Psoas muscle (tissue), 8 donors: ENCODE measurements at places on chromosomes 12 and 14. TPM values are rescaled to one million over a fixed set of nuclear protein-coding genes. Genes with fewer than 3 reads are reported as not detected.

The JPH4 gene
- total RNA-seq = 0.62 TPM

The KRT2 gene
- total RNA-seq = not detected

- DNase-seq = peak; percentile 52
These were observed 1.9 kb downstream of the TGFB3 start for GRCh38 chr14:75979648-75980565.

- DNase-seq = no peak
These were observed 4.3 kb upstream of the OTX2 start for GRCh38 chr14:56814519-56814959.

The STXBP6 gene
- total RNA-seq = 2.6 TPM

DNA sequence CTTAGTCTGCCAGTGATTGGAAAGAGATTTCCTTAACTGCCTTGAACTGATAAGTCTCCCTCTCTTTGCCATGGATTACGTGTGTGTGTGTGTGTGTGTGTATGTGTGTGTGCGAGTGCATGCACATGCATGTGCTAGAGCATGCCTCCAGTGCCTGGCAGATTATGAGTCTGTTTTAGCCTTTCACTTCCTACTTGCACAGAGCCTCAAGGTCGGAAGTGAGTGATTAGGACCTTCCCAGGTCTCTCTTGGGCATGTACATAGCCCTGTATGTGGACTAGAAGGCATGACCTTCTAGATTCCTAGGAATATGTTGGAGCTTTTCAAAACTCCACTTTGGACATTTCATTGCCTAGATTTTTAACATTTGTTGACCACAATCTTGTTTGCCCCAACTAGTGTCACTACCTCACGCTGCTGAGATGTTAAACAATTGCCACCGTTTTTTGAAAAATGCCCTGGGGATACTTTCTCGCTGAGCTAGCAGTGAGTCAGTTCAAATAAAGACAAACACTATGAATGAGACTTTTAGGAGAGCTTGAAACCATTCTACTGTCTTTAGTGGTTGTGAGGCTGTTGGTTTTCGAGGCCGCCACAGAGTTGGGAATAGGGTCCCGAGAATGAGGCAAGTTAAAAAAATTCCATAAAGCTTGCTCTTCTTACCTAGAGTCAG is 28.2 kb downstream of the KIAA0586 start:
- DNase-seq = no peak

DNA sequence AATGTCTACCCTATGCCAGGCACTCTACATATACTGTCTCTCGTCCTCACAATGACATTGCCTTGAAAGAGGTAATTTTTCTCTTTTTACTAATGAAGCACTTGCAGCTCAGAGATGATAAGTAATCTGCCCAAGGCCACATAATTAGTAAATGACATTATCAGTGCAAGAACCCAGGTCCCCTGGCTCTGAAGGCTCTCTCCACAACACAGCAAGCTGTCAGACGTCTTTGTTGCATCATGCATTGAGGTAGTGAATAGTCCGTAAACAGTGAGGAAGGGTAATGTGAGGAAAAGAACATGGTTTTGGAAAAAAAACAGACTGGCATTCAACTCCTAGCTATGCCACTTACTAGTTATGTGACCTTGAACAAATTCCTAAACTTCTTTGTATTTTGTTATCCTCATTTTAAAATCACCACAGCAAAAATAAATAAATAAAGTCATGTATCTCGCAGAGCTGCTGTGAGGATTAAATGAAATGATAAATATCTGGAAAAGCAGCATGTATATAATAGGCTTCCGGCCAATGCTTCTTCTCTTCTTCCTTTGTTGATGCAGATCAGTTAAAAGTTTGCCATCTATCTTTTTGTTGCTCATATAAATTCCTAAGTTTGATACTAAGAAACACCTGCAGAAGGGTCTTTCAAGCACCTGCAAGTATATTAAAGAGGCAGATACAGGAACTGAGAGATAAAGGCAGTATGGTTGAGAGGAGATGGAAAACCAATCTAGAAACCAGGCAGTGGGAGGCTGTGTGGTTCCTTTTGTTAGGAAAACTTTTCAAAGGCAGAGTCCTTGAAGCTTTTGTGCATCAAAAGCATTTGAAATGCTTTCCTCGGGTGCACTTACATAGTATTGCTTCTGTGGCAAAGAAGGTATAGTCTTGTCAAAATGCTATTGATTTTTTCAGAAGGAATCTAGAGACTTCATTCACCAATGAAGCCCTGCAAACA is 82.8 kb downstream of the BTG1 start:
- no peak for DNase-seq

DNA sequence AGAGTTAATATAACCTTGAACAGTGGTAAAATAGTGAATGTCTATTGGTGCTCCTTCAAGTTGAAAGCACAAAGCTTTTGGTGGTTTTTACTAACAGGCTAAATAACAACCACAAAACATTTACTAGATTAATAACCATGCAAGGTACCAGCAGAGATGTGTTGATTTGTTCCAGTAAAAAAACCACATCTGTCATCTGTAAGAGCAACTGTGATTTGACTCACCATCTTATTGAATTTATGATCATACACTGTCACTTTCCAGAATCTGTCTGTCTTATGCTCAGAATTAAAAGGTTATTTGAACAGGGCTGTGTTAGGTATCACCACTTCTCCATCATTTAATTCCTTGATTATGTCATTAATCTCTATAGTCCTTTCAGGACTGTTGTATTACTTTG is 107.0 kb upstream of the PTHLH start:
- no peak for DNase-seq

DNA sequence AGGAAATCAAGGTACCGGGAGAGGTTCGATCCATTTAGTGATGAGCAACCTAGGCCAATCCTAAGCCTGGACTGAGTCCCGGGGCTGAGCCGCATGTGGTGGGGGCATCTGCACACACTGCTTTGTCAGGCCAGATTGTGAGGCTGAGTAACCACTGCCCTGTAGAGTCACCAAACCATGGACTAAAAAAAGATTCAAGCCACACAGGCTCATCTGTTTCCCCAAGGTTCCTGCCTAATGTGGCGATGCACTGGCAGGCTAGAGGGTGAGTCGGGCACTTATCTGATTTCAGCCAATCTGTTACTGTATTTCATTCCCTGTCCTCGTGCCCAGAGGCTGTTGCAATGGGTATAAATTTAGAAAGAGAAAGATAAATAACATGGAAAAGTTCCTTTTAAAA is 140.8 kb downstream of the TTC7B start:
- peak; percentile 63 for DNase-seq

- no peak for DNase-seq
These were observed 76.0 kb upstream of the CCDC60 start for GRCh38 chr12:119258556-119258955.

- DNase-seq = peak; percentile 71
These were observed 27.0 kb upstream of the ESRRB start for GRCh38 chr14:76348898-76349297.

The BTBD6 gene
- 64.8 TPM for total RNA-seq

- DNase-seq = no peak
These were observed 175.4 kb downstream of the ETNK1 start for GRCh38 chr12:22800332-22800731.

- DNase-seq = peak; percentile 75
These were observed 64.3 kb upstream of the DDHD1 start for GRCh38 chr14:53217316-53217994.

The SERPINA10 gene
- total RNA-seq = not detected

GRCh38 chr12:120039711-120040110 is 50.7 kb downstream of the BICDL1 start:
- no peak for DNase-seq

The TBC1D30 gene
- 0.58 TPM for total RNA-seq

DNA sequence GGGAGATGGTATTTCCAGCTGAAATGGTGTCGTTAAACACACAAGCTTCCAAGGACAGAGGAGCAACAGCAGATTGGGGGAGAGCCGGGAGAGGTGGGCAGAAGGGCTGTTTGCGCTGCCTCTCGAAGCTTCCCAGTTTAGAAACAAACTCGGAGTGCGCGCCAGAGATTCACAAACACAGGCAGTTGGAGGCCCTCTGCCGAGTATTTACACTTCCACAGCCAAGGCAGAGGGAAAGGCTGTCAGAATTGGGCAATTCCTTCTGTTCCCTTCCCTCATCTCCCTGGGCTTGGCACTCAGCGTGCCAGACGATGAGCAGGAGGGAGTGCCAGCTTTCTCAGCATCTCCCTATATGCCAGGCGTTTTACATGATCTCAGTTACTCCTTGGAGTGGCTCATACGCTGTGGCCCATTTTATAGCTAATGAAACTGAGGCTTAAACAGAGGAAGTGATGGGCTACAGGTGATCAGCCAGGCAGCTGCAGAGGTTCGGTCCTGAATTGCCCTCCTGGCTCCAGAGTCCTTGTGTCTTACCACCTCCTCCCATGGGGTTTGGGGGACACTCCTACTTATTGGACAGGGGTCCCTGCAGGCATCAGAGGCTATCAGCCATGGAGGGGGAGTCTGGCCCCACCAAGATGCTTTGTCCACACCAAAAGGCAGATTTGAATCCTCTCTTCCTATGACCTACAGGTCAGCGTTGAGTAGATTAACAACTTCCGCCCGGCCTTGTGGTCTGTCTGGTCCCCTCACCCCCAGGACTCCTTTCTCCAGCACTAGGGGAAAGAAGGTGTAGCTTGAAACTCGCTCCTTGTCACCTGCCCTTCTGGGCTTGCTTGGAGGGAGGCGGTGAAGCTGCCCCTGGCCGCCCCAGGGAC is 3.1 kb downstream of the FAM222A start:
- DNase-seq = peak; percentile 79

DNA sequence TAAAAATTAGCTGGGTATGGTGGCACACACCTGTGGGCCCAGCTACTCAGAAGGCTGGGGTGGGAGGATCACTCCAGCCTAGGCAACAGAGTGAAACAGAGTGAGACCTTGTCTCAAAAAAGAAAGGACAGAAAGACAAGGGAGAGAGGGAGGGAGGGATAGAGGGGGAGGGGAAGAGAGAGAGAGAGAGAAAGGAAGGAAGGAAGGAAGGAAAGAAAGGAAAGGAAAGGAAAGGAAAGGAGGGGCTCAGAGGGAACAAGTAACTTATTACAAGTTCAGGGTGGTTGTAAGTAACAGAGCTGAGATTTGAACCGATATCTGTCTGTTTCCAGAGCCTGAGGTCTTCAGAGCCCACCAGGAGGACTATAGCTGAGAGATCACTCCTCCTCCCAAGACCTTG is 8.3 kb downstream of the IFFO1 start:
- peak; percentile 1 for DNase-seq

DNA sequence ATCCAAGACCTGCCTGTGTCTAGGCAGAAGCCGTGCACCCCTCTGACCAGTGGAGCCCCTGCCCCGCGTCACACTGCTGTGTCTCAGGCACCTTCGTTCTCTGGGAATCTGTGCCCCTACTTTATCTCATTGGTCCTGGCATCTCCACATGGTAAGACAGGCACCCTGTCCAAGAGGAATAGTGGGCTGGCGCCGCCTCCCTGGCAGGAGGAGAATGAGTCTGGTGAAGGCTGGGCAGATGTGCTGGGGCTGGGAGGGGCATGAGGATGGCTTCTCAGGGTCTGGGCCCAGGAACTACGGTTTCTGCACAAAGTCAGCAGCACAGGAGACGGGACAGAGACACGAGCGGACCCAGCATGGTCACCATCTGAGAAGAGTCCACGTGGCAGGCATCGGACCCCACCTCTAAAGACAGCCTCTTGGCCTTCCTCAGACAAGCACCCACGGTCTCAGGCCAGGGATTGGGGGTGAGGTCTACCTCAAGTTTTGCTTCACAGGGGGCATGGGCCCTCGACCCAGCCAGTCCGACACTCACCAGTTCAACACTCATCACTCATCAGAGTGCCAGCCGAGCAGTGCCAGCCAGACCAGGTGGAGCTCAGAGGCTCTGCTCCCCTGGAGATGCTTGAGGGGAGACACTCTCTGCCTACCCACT is 306.7 kb downstream of the ADGRD1 start:
- no peak for DNase-seq

DNA sequence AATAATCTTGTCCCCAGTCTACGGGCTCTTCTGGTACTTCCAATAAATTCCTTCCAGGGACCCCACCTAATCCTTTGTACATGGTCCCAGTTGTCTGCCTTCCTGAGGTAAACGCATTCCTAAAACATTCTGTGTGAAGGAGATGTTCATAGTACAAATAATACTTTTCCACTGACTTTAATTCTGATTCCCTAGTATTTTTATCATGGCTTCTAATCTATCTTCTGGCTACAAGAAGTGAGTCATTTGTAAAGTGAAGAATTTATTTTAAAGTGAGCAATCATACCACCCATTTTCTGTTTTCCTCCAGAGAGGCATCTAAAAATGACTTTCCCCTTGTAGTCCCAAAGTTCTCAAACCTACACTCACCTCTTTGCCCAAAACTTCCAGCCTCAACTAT is 65.9 kb upstream of the NUDT4 start:
- DNase-seq = no peak

DNA sequence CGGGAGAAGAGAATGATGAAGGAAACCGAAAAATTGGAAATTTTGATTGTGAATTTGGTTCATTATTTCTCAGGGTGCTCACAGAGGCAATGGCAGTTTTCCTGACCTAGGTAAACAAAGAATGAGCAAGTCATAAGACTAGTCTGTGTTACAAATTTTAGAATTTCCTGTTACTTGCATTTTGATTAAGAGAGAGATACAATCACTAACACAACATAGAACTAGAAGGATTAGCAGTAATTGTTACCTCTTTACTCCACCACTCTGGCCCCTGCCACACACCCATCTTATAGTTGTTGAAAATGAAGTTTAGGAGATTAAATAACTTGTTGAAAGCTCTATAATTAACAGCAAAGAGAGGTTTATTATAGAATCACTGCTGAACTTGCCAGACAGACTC is 62.0 kb downstream of the CATSPERB start:
- DNase-seq = no peak

GRCh38 chr14:23632461-23633159 is 3.6 kb upstream of the DHRS2 start:
- DNase-seq = no peak

- DNase-seq = no peak
These were observed 7.5 kb upstream of the WSB2 start for GRCh38 chr12:118068445-118068844.

The PTPN6 gene
- 4.2 TPM for total RNA-seq

The LTA4H gene
- 31.3 TPM for total RNA-seq

DNA sequence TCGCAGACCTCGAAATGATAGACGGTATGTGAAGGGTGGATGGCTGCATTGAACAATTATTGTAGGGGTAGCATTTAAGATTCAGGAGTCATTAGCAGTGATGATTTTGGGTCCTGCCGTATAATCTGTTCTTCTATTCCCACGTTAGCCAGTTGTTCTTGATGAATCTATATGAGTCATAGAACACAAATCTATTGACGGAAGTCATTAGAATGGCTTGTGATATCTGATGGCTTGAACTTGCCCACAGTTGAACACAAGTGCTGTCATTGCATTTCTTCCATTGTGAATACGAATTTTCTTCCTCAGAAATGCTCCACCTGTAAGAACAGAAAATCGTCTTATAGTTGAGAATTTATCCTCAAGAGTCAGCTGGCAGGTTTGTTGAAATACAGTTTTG is 1.9 kb downstream of the SRSF5 start:
- no peak for DNase-seq

The IFNG-AS1 gene
- total RNA-seq = not detected

The TAS2R46 gene
- 0.23 TPM for total RNA-seq

The STAB2 gene
- total RNA-seq = not detected

The TROAP gene
- total RNA-seq = not detected

GRCh38 chr12:22353615-22354325 is 19.3 kb upstream of the ST8SIA1 start:
- DNase-seq = no peak

The OR6C2 gene
- not detected for total RNA-seq

- DNase-seq = peak; percentile 74
These were observed 34.9 kb downstream of the KRT80 start for GRCh38 chr12:52156757-52157565.

The ADAMTS20 gene
- total RNA-seq = not detected

- no peak for DNase-seq
These were observed 12.1 kb upstream of the NTN4 start for GRCh38 chr12:95802482-95803270.

- no peak for DNase-seq
These were observed 46.2 kb downstream of the DPF3 start for GRCh38 chr14:72847721-72848120.
